ENCODE measurements at places on chromosomes 6 and 20.

DNA sequence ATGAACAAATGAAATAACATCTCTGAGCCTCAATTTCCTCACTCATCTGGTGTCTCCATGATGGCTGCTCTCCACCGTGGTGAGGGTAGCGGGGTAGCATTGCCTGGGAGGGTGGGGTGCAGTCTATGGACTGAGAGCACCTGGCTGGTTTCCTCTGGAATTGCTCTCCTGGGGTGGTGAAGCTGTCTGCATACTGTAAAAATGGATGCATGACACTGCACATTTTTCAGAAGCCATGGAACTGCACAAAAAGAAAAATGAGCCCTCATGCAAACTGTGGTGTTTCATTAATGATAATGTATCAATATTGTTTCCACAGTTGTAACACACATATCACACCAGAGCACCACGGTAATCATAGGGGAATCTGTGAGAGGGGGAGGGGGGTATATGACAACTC lies 12.1 kb upstream of the ITPR3 start:
- no peak for DNase-seq

GRCh38 chr20:51363378-51363777 lies 179.1 kb downstream of the NFATC2 start:
- DNase-seq = no peak

GRCh38 chr6:52407467-52407866 lies 12.7 kb upstream of the EFHC1 start:
- peak; percentile 25 for DNase-seq

DNA sequence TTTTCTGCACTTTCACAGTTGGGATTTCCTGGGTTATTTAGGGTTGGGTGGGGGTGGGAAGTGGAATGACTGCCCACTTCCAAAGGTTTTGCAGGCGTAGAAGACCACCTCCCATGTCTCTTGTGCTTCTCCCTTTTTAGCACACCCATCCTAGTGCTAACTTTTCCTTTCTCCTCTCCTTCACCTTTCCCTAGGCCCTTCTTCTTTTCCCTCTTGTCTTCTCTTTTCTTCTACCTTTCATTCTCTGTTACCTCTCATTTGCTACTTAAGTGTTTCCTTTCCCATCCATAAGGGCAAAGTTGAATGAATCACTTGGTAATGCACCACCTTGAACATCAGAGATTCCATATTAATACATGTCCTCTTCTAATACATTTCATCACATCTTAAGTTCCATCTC lies 105.0 kb upstream of the ZNF184 start:
- DNase-seq = no peak

GRCh38 chr6:96864216-96865054 lies 27.2 kb upstream of the GPR63 start:
- DNase-seq = no peak

GRCh38 chr20:22559711-22560318 lies 24.6 kb downstream of the FOXA2 start:
- DNase-seq = no peak

DNA sequence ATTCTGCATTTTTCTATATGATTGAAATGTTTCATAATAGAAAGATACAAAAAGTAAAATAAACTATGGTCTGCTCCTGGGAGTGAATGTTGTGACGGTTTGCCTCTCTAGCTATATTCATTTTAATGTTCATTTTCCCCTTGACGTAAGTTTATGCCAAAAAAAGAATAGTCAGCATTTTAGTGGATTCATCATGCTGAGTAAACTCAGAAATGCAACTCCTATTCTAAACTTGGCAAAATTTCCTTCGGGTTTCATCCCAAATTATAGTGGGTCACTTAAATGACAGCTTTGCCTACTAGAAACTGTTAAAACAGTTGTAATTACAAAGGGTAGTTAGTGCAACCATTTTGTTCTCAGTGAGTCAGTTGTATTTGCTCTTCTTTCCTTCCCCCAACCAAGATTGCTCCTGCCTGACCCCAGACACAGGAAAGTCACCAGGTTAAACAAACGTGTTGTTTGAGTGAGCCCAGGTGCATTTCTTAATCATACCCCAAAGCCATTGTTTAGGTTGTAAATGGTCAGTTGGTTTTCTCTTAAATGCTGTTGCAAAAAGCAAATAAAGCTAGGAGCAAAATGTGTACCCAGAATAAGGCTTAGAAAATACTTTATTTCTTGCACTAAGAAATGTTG lies 482.3 kb upstream of the SOX4 start:
- no peak for DNase-seq

Data from CD4-positive, alpha-beta T cell treated with Interleukin-6 at 100 ng/mL for 8 hours (primary cell).